Suprapubic skin (tissue), 4 donors: ENCODE measurements at places on chromosomes 2 and 18.

DNA sequence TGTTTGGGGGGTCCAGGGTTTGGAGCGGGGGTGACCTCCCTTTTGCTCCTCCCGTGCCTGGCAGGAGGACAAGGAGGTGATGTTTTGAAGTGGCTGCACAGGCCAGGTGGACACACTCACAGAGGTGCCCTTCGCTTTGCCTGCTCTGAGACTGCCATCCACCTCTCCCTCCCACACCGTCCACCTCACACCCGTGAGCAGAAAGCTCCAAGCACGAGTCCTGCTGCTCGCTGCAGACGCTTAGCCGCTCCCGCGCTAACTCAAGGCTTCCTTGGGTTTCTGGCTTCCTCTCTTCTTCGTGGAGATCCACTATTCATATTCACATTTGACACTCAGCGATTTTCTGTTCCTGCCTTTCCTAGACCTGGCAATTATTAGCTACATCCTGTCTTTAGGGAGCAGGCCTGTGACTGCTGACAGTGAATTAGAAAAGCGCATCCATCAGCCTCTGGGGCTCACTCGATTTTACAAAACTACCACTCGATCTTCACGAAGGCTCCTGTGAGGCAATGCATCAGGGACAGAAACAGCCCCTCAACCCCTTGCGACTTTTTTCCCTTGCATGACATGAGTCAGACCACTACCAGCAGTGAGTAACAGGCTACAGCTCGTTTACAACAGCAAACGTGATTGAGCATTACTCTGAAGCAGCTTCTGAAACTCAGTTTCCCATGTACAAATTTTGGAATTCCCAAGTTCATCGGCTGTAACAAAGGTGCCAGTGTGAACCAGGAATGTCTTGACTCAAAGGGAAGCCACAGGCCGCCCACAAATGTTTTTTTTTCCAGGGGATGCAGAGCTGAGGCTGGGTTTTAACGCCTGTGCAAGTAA lies 238.7 kb upstream of the SOX11 start:
- H3K27ac ChIP-seq = no peak overlapping the region
- no peak for DNase-seq
- H3K4me1 ChIP-seq = no peaks in the 10 kb centered on the region
- H3K27me3 ChIP-seq = no peaks in the 10 kb centered on the region

GRCh38 chr2:118114863-118115262 lies 26.6 kb downstream of the INSIG2 start:
- H3K36me3 ChIP-seq = no peaks in the 10 kb centered on the region
- H3K4me1 ChIP-seq = peaks cover 19% of the 10 kb centered on the region
- DNase-seq = no peak
- H3K27ac ChIP-seq = no peak overlapping the region
- no peaks in the 10 kb centered on the region for H3K27me3 ChIP-seq
- H3K4me3 ChIP-seq = no peak overlapping the region

- no peaks in the 10 kb centered on the region for H3K36me3 ChIP-seq
- no peak overlapping the region for H3K27ac ChIP-seq
- H3K4me1 ChIP-seq = no peaks in the 10 kb centered on the region
- no peaks in the 10 kb centered on the region for H3K27me3 ChIP-seq
- no peak overlapping the region for H3K4me3 ChIP-seq
Measured at GRCh38 chr2:2919574-2920365, 457.8 kb downstream of the EIPR1 start.

GRCh38 chr2:134181219-134181618 lies 72.7 kb upstream of the MGAT5 start:
- no peak for DNase-seq
- H3K27me3 ChIP-seq = no peaks in the 10 kb centered on the region
- no peak overlapping the region for H3K27ac ChIP-seq
- no peak overlapping the region for H3K4me3 ChIP-seq

DNA sequence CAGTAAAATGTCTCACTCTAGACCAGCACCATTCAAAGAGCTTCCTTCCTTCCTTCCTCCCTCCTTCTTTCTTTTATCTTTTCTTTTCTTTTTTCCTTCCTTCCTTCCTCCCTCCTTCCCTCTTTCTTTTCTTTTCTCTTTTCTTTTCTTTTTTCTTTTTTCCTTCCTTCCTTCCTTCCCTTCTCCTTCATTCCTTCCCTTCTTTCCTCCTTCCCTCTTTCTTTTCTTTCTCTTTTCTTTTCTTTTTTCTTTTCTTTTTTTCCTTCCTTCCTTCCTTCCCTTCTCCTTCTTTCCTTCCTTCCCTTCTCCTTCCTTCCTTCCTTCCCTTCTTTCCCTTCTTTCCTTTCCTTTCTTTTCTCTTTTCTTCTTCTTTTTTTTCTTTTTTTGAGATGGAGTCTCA lies 985.1 kb downstream of the DSC3 start:
- H3K4me1 ChIP-seq = no peaks in the 10 kb centered on the region
- no peak for DNase-seq
- no peaks in the 10 kb centered on the region for H3K27me3 ChIP-seq
- no peak overlapping the region for H3K4me3 ChIP-seq
- no peaks in the 10 kb centered on the region for H3K36me3 ChIP-seq

- H3K36me3 ChIP-seq = no peaks in the 10 kb centered on the region
- H3K27me3 ChIP-seq = no peaks in the 10 kb centered on the region
- no peak overlapping the region for H3K4me3 ChIP-seq
Measured at GRCh38 chr2:19029655-19030054, 328.8 kb downstream of the OSR1 start.

GRCh38 chr2:14967729-14968128 lies 335.2 kb downstream of the LRATD1 start:
- H3K27me3 ChIP-seq = no peaks in the 10 kb centered on the region
- DNase-seq = no peak
- H3K27ac ChIP-seq = no peak overlapping the region
- H3K4me3 ChIP-seq = no peak overlapping the region

GRCh38 chr18:63570721-63571120 lies 16.4 kb upstream of the SERPINB13 start:
- H3K36me3 ChIP-seq = no peaks in the 10 kb centered on the region
- H3K27ac ChIP-seq = no peak overlapping the region
- peaks cover 15% of the 10 kb centered on the region for H3K4me1 ChIP-seq
- no peak for DNase-seq
- no peaks in the 10 kb centered on the region for H3K27me3 ChIP-seq
- no peak overlapping the region for H3K4me3 ChIP-seq

DNA sequence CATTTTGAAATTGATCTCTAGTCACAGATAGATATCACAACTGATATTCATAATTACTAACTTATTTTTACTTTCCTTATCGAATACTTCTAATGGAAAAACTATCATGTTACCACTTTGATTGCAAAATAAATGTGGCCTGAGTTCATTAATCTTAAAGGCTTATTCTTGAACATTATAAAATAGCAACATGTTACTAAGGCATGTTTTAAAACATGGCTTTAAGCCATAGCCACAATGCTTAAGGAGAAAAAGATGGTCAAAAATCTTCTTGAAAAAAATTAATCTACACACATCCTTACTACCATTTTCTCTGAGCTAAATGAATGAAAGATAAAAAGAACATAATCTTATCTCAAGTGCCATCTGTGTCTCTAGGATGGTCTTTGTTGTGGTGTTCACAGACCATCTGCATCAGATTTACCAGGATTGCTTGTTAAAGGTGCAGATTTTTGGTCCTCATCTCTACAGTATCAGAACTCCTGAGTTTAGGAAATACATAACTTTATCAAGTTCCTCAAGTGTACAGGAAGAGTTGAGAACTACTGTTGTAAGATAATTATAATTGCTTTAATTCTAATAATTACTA lies 15.3 kb downstream of the MTX2 start:
- H3K36me3 ChIP-seq = no peaks in the 10 kb centered on the region
- DNase-seq = no peak
- no peak overlapping the region for H3K4me3 ChIP-seq
- no peaks in the 10 kb centered on the region for H3K4me1 ChIP-seq
- H3K27me3 ChIP-seq = no peaks in the 10 kb centered on the region

- H3K27ac ChIP-seq = no peak overlapping the region
- H3K27me3 ChIP-seq = no peaks in the 10 kb centered on the region
Measured at GRCh38 chr18:75504469-75504868, 77.0 kb upstream of the SMIM21 start.

- no peak for DNase-seq
- no peaks in the 10 kb centered on the region for H3K4me1 ChIP-seq
- no peaks in the 10 kb centered on the region for H3K27me3 ChIP-seq
- H3K36me3 ChIP-seq = no peaks in the 10 kb centered on the region
Measured at GRCh38 chr2:35822716-35823115, 532.9 kb upstream of the CRIM1 start.

- H3K4me3 ChIP-seq = no peak overlapping the region
- no peaks in the 10 kb centered on the region for H3K4me1 ChIP-seq
- H3K36me3 ChIP-seq = no peaks in the 10 kb centered on the region
- no peak for DNase-seq
Measured at GRCh38 chr2:204744506-204744905, 199.2 kb downstream of the PARD3B start.

- H3K27ac ChIP-seq = peak overlapping the region; percentile 10
- no peak for DNase-seq
- H3K36me3 ChIP-seq = no peaks in the 10 kb centered on the region
- no peaks in the 10 kb centered on the region for H3K4me1 ChIP-seq
- H3K4me3 ChIP-seq = no peak overlapping the region
Measured at GRCh38 chr2:102304268-102304667, 7.1 kb upstream of the IL1RL1 start.

- DNase-seq = no peak
- peaks cover 4% of the 10 kb centered on the region for H3K27me3 ChIP-seq
- H3K4me1 ChIP-seq = peaks cover 25% of the 10 kb centered on the region
- H3K36me3 ChIP-seq = no peaks in the 10 kb centered on the region
- H3K4me3 ChIP-seq = no peak overlapping the region
Measured at GRCh38 chr18:37578886-37579513, 13.4 kb upstream of the CELF4 start.

DNA sequence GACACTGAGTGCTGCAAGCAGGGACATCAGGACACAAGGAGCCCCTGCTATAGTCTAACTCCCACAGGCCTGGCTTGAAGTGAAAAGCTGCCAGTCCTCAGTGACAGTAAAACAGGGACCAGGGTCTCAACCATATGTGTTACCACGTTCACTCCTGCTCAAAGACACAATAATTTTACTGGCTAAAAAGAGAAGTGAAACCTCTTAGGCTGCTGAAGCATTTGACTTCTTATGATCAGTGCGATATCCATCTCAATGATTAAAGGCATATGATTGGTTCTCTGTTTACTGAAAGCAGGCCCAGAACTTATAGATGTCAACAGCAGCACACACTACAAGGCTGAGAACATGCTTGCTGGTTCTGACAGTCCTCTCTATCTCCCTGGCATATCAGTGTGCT lies 129.8 kb upstream of the LMAN1 start:
- no peak for DNase-seq
- H3K4me3 ChIP-seq = no peak overlapping the region
- no peak overlapping the region for H3K27ac ChIP-seq
- H3K27me3 ChIP-seq = no peaks in the 10 kb centered on the region
- no peaks in the 10 kb centered on the region for H3K4me1 ChIP-seq

- DNase-seq = no peak
- no peak overlapping the region for H3K27ac ChIP-seq
- no peaks in the 10 kb centered on the region for H3K4me1 ChIP-seq
- no peaks in the 10 kb centered on the region for H3K36me3 ChIP-seq
- H3K4me3 ChIP-seq = no peak overlapping the region
- no peaks in the 10 kb centered on the region for H3K27me3 ChIP-seq
Measured at GRCh38 chr2:6793371-6793770, 72.3 kb downstream of the CMPK2 start.

GRCh38 chr2:66832646-66833435 lies 397.9 kb downstream of the MEIS1 start:
- no peak overlapping the region for H3K4me3 ChIP-seq
- no peaks in the 10 kb centered on the region for H3K36me3 ChIP-seq
- H3K27me3 ChIP-seq = no peaks in the 10 kb centered on the region
- H3K4me1 ChIP-seq = no peaks in the 10 kb centered on the region
- no peak for DNase-seq

DNA sequence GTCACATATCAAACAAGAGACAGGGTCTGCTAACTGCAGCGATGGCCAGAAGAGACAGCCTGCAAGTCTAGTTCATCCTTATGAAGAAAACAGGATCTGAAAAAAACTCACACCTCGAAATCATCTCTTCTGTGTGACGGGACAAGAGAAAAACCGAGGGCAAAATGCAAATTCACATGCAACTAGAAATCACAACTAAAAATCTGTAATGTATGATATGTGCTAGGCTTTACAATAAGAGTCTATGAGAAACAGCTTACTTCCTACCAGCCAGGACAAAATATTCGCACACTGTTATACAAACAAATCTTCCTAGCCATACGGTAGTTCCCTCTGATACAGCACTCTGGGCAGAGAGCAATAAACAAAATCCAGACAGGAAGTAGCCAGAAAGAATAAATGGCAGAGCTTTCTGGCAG lies 48.8 kb downstream of the ANKRD44 start:
- H3K27me3 ChIP-seq = no peaks in the 10 kb centered on the region
- H3K27ac ChIP-seq = no peak overlapping the region
- no peak for DNase-seq
- no peak overlapping the region for H3K4me3 ChIP-seq
- no peaks in the 10 kb centered on the region for H3K36me3 ChIP-seq
- H3K4me1 ChIP-seq = peaks cover 4% of the 10 kb centered on the region

- H3K27me3 ChIP-seq = no peaks in the 10 kb centered on the region
- no peaks in the 10 kb centered on the region for H3K36me3 ChIP-seq
- H3K27ac ChIP-seq = no peak overlapping the region
- DNase-seq = no peak
- no peaks in the 10 kb centered on the region for H3K4me1 ChIP-seq
Measured at GRCh38 chr2:113000436-113000835, 4.8 kb upstream of the IL36A start.

DNA sequence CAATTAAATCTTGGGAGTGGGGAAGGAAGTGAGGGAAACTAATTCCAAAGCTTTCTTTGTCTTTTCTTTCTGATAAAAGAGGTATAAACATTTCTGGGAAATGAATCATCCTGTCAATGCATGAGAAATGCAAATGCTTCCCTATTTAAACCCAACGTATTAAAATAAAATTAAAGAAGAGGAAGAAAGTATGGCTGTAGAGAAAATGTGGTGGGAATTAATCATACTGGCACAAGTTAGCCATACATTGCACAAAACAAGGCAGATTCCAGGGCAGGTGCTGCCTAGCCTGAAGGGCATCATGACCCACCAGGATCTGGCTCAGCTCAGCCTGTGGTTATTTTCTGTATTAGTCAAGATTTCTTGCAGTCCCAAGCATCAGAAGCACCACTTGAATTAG lies 338.0 kb downstream of the NYAP2 start:
- no peak overlapping the region for H3K27ac ChIP-seq
- no peaks in the 10 kb centered on the region for H3K4me1 ChIP-seq
- H3K36me3 ChIP-seq = no peaks in the 10 kb centered on the region
- H3K27me3 ChIP-seq = no peaks in the 10 kb centered on the region
- DNase-seq = no peak

DNA sequence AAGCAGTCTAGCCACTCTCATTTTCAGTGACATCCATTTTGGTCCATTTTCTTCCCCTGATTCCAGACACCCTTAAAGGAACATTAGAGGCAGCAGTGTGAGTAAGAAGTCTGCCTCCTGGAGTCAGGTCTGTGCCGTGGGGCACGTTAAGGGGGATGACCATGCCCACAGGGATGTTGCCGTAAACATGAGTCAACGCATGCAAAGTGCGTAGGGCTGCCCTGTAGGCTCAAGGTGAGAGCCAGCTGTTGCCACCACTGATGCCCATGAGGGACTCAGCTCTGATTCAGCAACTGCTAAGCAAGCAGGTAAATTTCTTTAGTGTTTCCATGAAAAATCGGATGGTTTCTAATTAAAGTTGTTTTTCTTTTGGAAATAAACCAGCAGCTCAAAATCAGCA lies 61.4 kb upstream of the TFCP2L1 start:
- DNase-seq = peak; percentile 29
- H3K27me3 ChIP-seq = no peaks in the 10 kb centered on the region
- peaks cover 8% of the 10 kb centered on the region for H3K4me1 ChIP-seq
- H3K27ac ChIP-seq = peak overlapping the region; percentile 32
- peaks cover 91% of the 10 kb centered on the region for H3K36me3 ChIP-seq

- H3K36me3 ChIP-seq = no peaks in the 10 kb centered on the region
- no peak overlapping the region for H3K27ac ChIP-seq
Measured at GRCh38 chr18:21669736-21670285, 34.8 kb downstream of the ABHD3 start.
